T-helper 1 cell treated with Interleukin-12 subunit alpha and Interleukin-12 subunit beta and Interleukin-4 antibody, amounts not matched to agents 30 ng/mL and 1 ng/mL, for 36 hours (primary cell): ENCODE measurements at places on chromosomes 1 and 21. TPM values are rescaled to one million over a fixed set of nuclear protein-coding genes. Genes with fewer than 3 reads are reported as not detected.

OR2T11 gene
- total RNA-seq = not detected in 2 replicates

ZC3H12A gene
- 58.3 and 62.6 TPM in 2 replicates for total RNA-seq

CFH gene
- 2.5 and 2.7 TPM in 2 replicates for total RNA-seq

S100A2 gene
- 0.78 TPM in 1 of 2 replicates, not detected in the other for total RNA-seq

DEPDC1 gene
- total RNA-seq = 12.5 and 13.7 TPM in 2 replicates

AVPR1B gene
- not detected in 2 replicates for total RNA-seq
